Ureter (tissue), 1 donor: ENCODE measurements at places on chromosomes 5 and 9. TPM values are rescaled to one million over a fixed set of nuclear protein-coding genes. Genes with fewer than 3 reads are reported as not detected.

- DNase-seq = no peak
These were observed 11.9 kb downstream of the MSX2 start for GRCh38 chr5:174736331-174736721.

CDH9 gene
- not detected for total RNA-seq

FBP2 gene
- 0.29 TPM for total RNA-seq

PKD2L2 gene
- not detected for total RNA-seq

- no peak for DNase-seq
These were observed 130.1 kb upstream of the TLR4 start for GRCh38 chr9:117574099-117574498.

DNA sequence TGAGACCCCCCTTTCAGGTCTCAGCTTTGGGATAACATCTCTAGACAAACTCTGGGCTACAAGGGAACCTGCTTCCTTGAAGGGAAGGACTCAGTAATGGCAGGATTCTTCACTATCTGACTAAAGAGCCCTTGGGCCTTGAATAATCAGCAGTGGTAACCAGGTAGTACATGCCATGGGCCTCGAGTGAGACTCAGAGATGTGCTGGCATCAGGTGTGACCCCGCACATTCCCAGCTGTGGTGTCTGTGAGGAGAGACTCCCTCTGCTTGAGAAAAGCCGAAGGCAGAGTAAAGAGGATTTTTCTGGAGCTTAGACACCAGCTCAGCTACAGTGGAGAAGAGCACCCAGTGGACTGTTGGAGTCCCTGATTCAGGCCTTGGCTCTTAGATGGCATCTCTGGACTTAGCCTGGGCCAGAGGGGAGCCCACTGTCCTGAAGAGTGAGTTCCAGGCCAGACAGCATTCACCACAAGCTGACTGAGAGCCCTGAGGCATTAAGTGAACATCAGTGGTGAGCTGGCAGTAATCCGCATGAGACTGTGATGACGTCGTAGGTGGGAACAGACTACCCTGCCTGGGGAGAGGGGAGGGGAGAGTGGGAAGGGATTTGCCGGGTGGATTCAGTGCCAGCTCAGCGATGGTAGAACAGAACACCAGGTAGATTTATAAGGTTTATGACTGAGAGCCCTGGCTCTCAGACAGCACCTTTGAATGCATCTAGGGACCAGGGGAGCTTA lies 5.3 kb upstream of the ZNF782 start:
- DNase-seq = no peak

GRCh38 chr9:111039231-111039906 lies 1.1 kb upstream of the LPAR1 start:
- DNase-seq = no peak

GRCh38 chr9:106897236-106897635 lies 34.3 kb downstream of the ZNF462 start:
- no peak for DNase-seq
